Stomach (tissue), 19 donors: ENCODE measurements at places on chromosomes 11 and 22. TPM values are rescaled to one million over a fixed set of nuclear protein-coding genes. Genes with fewer than 3 reads are reported as not detected.

DNA sequence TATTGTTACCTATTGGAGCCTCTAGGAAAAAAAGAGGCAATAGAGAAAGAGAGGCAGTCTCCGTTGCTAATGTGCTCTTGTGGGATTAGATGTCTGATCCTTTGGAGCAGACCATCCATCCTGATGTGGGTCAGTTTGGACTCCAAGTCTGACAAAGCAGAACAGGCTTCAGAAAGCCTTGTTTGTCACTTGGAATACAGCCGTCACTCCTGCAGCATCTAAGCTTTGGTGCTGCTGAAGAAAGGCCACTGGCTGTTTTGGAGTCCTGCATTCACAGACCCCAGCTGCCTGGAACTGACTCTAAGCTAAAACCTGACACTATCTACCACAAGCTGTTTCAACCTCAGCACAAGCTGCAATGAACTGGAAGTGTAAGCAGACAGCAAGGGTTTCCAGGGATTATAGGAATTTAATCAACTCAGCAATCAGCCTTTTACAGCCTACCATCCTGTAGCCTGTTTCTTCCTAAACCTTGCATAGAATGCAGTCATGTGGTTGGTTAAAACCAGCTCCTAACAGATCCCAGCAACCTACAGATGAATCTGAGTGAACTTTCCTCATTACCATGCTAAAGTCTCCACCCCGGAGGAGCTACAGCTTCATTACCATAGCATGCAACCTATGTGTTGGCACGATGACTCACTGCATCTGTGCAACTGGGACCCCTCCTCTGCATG lies 3.7 kb upstream of the PLAAT4 start:
- H3K27ac ChIP-seq = peak overlapping the region; percentile 20
- no peaks in the 10 kb centered on the region for H3K36me3 ChIP-seq
- H3K4me1 ChIP-seq = peaks cover 39% of the 10 kb centered on the region
- no peak for DNase-seq
- no peak overlapping the region for H3K4me3 ChIP-seq

Gene LMNTD2
- polyA plus RNA-seq = 9.2 TPM

- no peak overlapping the region for H3K4me3 ChIP-seq
- peak; percentile 40 for DNase-seq
- no peak overlapping the region for H3K27ac ChIP-seq
- H3K36me3 ChIP-seq = no peaks in the 10 kb centered on the region
- no peaks in the 10 kb centered on the region for H3K27me3 ChIP-seq
Observed at GRCh38 chr11:127733552-127733951, 733.0 kb upstream of the KIRREL3 start.

Gene OR56A1
- polyA plus RNA-seq = not detected

Gene UCP3
- 0.70 TPM for polyA plus RNA-seq

Gene NELL1
- polyA plus RNA-seq = not detected

Gene MGAT3
- 1.4 TPM for polyA plus RNA-seq

- no peak overlapping the region for H3K27ac ChIP-seq
- H3K27me3 ChIP-seq = no peaks in the 10 kb centered on the region
Observed at GRCh38 chr11:36151933-36152580, 137.2 kb downstream of the COMMD9 start.

DNA sequence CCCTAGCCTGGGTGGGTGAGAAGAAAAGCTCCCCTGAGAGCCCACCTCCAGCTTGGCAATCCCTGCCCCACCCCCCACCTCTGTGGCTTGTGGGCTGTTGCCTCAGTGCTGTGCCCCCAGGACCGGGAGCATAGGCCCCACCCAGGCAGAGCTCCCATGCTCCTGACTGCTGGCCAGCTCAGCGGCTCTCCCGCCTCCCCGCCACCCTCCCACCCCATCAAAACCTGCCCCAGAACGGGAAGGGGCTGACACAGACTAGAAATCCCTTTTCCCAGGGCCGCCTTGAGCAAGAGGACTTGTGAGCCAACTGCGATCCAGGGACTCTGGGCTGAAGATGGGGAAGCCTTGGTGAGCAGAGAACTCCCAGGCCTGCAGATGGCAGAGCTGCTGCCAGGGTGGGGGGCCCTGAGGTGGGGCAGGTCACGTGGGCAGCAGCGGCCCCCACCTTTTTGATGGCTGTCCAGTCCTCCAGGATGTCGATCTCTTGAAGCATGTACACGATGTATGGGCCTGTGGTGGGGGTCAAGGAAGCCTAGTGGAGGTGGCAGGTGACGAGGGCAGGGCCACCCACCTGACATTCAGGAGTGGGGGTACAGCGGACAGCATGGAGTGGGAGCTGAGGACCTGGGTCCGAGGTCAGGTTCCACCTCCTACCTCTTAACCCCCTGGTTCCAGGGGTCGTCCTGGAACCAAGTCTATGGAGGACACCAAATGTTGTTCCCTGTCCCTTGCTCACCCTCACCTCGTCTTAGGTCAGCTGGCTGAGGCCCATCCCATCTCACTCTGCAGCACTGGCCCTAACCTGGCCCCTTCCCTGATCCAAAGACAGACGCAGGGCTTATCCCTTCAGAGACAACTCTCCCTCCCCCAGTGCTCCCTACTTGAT lies 2.3 kb upstream of the RIN1 start:
- H3K27ac ChIP-seq = no peak overlapping the region
- peaks cover 44% of the 10 kb centered on the region for H3K4me1 ChIP-seq
- H3K36me3 ChIP-seq = peaks cover 48% of the 10 kb centered on the region
- H3K4me3 ChIP-seq = no peak overlapping the region
- DNase-seq = no peak

GRCh38 chr22:17950651-17951214 lies 73.6 kb downstream of the MICAL3 start:
- DNase-seq = no peak
- H3K36me3 ChIP-seq = no peaks in the 10 kb centered on the region
- H3K4me3 ChIP-seq = no peak overlapping the region
- peaks cover 74% of the 10 kb centered on the region for H3K4me1 ChIP-seq

DNA sequence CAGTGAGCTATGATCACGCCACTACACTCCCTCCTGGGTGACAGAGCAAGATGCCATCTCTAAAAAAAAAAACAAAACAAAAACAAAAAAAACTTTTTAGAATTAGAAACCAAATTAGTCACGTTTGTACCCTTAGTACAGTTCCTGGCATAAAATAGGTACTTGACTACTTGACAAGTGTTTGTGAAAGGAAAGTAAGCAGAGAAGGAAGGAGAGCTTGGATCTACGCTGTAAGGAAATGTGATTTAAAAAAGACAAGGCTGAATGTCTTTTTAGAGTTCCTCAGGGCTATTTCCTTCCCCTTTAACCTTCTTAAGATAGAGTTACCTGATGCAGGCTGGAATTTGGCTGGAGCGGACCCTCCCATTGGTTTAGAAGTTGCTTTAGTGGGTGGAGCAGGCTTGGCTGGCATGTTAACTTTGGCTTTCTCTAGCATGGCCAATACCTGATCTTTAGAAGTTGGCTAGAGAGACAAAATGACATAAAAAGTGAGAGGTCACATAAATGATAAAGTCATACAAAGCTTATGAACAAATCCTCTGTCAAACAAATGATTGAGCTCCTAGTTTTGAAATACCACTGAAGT lies 50.7 kb downstream of the F2 start:
- H3K27ac ChIP-seq = no peak overlapping the region
- DNase-seq = no peak
- no peaks in the 10 kb centered on the region for H3K27me3 ChIP-seq
- H3K4me3 ChIP-seq = no peak overlapping the region

DNA sequence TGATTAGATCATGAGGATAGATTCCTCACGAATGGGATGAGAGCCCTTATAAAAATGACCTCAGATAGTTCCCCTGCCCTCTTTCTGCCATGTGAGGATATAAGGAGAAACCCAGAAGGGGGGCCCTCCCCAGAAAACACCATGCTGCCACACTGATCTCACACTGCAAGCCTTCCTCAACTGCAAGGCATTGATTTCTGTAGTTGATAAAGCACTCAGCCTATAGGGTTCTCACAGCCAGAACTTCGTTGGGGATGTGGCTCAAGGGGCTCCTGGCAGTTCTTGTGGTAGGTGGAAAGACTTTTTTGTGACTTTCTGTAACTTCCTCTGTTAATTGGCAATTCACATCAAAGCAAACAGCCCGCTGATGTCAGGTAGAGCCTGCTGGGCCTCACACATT lies 108.9 kb downstream of the CD44 start:
- H3K36me3 ChIP-seq = no peaks in the 10 kb centered on the region
- no peaks in the 10 kb centered on the region for H3K27me3 ChIP-seq
- peak overlapping the region; percentile 58 for H3K27ac ChIP-seq
- peaks cover 7% of the 10 kb centered on the region for H3K4me1 ChIP-seq

GRCh38 chr11:129825380-129825779 lies 9.7 kb downstream of the TMEM45B start:
- H3K27me3 ChIP-seq = no peaks in the 10 kb centered on the region
- H3K36me3 ChIP-seq = no peaks in the 10 kb centered on the region
- DNase-seq = no peak
- H3K4me3 ChIP-seq = no peak overlapping the region
- no peak overlapping the region for H3K27ac ChIP-seq

Gene DDIAS
- polyA plus RNA-seq = 1.0 TPM

Gene RANBP1
- 72.8 TPM for polyA plus RNA-seq

Gene TTLL8
- polyA plus RNA-seq = not detected

DNA sequence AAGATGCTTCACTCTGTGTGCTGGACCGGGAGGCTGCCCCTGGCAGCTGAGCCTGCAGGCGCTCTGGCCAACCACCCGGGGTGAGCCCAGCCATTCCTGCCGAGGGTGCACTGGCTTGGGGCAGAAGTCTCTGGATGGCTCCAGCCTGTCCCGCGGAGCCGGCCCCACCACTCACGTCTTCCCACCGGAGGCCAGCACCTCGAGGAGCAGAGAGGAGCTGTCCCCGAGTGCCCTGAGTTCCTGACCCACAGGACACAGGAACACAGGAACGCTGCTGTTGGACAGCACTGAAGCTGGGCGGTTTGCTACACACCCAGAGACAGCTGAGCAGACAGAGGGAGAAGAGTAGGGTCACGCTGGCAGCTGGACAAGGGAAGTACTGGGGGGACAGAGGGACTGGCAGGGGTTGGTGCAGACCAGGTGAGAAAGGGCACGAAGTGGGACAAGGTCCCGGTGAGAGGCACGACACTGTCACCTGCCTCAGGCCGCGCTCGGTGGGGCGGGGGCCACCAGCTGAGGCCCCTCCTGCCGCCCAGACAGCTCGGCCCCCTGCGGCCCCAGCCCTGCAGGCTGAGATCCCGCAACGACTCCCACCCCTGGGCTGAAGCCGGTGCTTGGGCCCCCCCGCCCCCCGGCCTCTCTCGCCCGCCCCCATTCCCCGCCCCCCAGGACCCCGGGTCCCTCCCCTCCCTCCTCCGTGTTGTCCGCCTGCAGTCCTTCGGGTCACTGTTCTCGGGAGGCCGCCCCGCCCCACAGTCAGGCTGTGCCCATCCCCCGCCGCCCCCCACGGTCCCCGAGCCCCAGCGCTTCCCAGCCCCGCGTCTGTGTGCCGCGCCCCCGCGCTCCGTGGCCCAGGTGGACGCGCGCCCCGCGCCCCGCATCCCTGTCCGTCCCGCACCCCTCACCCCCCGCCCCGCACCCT lies 624 bp upstream of the B4GALNT4 start:
- peaks cover 10% of the 10 kb centered on the region for H3K4me1 ChIP-seq
- peaks cover 8% of the 10 kb centered on the region for H3K27me3 ChIP-seq
- H3K4me3 ChIP-seq = peak overlapping the region; percentile 39
- no peaks in the 10 kb centered on the region for H3K36me3 ChIP-seq
- H3K27ac ChIP-seq = no peak overlapping the region

- no peak overlapping the region for H3K27ac ChIP-seq
- peaks cover 30% of the 10 kb centered on the region for H3K27me3 ChIP-seq
- H3K4me1 ChIP-seq = peaks cover 4% of the 10 kb centered on the region
- no peaks in the 10 kb centered on the region for H3K36me3 ChIP-seq
- H3K4me3 ChIP-seq = no peak overlapping the region
- DNase-seq = no peak
Observed at GRCh38 chr22:44596396-44597125, 98.5 kb upstream of the RTL6 start.

DNA sequence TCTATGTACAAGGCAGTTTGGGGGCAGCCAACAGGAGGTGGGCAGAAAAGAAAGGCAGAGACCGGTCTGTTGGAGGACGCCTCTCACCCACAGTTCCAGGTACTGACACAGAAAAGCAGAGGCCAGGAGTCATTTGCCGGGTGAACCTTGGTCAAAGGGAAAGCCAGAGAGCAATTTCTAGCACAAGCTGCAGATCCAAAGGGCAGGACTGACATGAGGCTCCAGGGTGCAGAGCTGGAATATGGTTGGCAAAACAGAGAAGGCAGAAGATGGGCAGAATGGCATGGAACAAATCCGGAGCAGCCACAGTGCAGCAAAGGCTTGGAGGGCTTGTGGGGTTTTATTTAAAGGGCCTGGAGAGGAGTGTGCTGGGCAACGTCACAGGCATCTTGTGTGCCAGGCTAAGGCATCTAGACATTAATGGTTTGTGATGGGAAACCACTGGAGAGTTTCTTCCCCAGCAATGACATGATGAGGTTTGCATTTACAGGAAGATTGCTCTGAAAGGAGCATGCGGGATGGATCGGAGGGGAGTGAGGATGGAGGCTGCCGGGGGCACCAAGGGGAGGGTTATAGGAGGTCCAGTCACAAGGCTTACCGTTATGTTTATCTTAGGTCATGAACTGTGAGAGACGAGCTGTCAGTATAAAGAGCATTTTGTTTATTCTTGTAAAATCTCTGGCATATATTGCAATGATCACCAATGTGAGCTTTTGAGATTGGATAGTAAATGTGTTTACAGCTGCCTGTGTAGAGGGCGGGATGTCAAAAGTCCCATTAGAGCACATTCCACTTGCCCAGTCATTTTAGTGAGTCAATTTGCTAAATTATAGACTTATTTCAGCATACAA lies 5.7 kb upstream of the MMP20 start:
- no peak for DNase-seq
- no peak overlapping the region for H3K27ac ChIP-seq
- H3K4me1 ChIP-seq = no peaks in the 10 kb centered on the region

- DNase-seq = no peak
- peaks cover 38% of the 10 kb centered on the region for H3K36me3 ChIP-seq
- peaks cover 3% of the 10 kb centered on the region for H3K4me1 ChIP-seq
Observed at GRCh38 chr11:60932605-60933356, 8.5 kb downstream of the TMEM132A start.

DNA sequence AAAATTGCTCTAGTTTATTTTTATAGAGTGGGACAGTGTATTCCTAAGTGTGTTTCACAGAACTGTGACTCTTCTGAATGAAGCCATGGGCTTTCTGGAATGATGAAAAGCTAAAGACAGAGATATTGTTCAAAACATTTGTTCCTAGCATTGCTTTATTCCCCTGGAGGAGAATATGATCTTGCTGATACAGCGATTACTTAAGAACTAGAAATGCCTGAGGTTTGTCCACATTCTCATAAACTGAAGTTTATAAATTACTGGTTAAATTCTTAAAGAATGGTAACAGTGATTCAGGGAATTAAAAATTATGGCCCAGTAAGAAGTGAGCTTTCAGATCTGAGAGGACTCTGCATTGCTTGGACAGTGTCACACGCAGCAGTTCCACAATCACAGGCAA lies 690.3 kb downstream of the FAM181B start:
- no peak overlapping the region for H3K4me3 ChIP-seq
- H3K36me3 ChIP-seq = no peaks in the 10 kb centered on the region
- no peak overlapping the region for H3K27ac ChIP-seq
- H3K27me3 ChIP-seq = no peaks in the 10 kb centered on the region
- no peak for DNase-seq
- no peaks in the 10 kb centered on the region for H3K4me1 ChIP-seq

Gene NDUFS3
- polyA plus RNA-seq = 209 TPM

Gene SHISA8
- not detected for polyA plus RNA-seq
